ENCODE measurements at places on chromosomes 1 and 21.

DNA sequence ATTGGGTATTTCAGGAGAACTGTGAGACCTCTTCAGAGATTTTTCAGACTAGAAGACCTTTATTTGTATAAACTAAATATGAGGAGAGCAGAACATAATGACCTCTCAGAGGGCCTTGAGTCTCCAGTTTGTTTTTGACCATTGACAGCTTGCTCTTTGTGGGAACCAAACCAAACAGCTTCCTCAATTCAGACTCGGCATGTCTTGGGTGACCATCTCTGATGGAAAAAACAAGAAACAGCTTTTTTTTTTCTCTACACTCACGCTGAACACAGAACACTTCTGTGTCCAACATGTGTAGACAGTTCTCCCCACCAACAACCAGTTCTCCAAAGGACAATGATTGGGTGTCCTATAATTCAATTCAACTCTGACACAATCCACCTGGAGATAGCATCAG, 11.5 kb downstream of the ATP1A4 start:
- DNase-seq = no peak

DNA sequence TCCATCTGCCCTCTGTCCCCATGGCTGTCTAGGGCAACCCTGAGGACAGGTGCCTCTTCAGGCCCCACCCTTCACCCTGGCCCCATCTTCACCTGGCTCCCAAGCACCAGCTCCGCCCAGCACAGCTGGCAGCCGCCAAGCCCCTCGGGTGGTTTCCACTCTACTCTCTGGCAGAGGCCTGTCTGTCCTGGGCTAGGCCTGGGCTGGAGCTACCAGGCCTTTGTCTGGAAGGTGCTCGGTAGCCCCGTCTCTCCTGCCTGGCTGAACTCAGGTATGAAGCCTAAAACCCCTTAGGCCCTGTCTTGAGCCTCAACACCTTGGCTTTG, 17.4 kb downstream of the SDC3 start:
- no peak for DNase-seq

GRCh38 chr1:25933479-25934365, 27.5 kb upstream of the STMN1 start:
- DNase-seq = no peak

DNA sequence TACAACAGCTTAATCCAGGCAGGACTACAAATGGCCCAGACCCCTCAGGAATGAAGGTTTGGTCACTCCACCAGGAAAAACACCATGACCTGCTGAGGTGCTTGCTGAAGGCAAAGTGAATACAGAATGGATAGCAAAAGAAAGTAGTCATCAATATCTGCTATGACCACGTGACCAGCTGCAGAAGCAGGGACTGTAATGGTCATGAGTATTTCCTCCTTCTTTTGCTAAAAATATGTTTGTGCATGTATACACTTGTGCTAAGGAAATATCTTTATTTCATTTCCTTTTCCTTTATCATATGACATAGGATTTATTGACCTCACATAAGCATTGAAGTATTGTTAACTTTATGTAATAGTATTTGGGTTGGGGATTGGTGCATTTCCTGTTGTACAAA, 26.4 kb upstream of the GOLT1A start:
- DNase-seq = no peak

GRCh38 chr1:111232134-111232533, 4.6 kb downstream of the CHI3L2 start:
- DNase-seq = no peak

DNA sequence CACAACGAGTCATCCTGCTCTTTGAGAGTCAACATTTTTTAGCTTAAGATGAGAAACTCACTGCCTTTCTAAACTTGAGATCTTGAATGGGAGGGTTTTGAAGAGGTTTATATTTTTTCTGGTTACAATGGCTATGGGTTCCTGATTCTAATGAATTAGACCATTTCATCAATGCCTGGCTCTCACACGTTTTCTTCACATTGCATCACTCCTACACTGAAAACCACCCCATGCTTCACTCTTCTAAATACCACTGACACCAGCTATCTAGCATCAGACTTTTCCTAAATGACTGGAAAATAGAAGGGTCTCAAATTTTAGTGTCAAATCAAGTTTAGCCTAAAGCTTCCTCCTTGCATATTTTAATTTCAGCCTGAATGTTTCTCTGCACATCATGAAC, 606.1 kb upstream of the USP24 start:
- DNase-seq = no peak

GRCh38 chr1:52054496-52055065, 410 bp downstream of the TXNDC12 start:
- no peak for DNase-seq

- DNase-seq = no peak
Observed at GRCh38 chr1:19337289-19337688, 25.2 kb downstream of the SLC66A1 start.

DNA sequence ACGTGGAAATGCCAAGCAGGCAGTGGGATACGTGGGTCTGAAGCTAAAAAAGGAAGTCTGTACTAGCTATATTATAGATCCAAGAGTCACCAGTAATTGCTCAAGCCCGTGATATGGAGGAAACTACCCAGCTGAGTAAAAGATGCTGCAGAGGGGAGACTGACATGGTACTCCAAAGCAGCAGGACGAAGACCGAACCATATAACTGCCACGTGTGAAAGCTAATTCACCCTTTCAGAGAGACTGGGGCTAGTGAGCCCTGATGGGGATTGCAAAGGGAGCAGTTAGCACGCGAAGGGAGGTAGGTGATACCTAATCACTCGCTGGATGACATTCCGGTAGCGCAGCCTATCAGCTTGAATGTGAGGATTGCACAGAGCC, 316 bp downstream of the AP4B1 start:
- no peak for DNase-seq

- DNase-seq = no peak
Observed at GRCh38 chr1:190578526-190578925, 100.9 kb upstream of the BRINP3 start.

Measured in NCI-H1436 treated with DMSO at 0.1 percent for 48 hours (cell line).